ENCODE measurements at places on chromosomes 12 and 14.

DNA sequence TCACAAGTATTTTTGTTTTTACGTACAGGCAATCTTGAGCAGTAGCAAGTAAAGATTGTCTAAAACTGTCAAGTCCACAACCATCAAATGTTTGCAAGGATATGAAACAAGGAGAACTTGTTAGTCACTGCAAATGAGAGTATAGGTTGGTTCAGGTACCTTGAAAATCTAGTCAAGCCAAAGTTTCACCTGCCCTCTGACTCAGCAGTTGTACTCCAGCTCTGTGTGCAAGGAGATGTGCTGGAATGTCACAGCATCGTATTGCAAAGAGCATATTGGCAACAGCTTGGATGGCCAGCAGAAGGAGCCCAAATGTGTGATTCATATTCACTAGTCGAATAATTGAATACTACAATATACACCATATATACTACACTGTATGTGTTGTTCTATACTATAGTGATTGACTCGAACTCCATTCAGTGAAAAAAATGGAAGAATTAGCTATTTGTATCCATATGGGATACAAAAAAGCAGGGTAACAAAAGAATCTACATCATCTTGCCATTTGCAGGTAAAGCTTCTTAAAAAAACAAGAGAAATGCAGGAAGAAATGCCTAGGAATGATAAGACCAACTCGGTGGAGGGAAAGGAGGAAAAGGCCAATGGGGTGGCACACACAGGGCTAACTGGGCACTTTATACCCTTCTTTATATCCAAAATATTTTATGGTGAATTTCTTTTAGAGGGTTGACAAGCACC lies 44.0 kb downstream of the EID3 start:
- H3K4me1 ChIP-seq: no peaks in the 10 kb centered on the region
- no peak overlapping the region for H3K4me3 ChIP-seq
- no peaks in the 10 kb centered on the region for H3K27me3 ChIP-seq

GRCh38 chr12:6057700-6058099 lies 66.8 kb downstream of the VWF start:
- no peaks in the 10 kb centered on the region for H3K36me3 ChIP-seq
- no peaks in the 10 kb centered on the region for H3K27me3 ChIP-seq
- H3K4me1 ChIP-seq: peaks cover 5% of the 10 kb centered on the region
- H3K27ac ChIP-seq: no peak overlapping the region
- H3K4me3 ChIP-seq: no peak overlapping the region
- DNase-seq: no peak

DNA sequence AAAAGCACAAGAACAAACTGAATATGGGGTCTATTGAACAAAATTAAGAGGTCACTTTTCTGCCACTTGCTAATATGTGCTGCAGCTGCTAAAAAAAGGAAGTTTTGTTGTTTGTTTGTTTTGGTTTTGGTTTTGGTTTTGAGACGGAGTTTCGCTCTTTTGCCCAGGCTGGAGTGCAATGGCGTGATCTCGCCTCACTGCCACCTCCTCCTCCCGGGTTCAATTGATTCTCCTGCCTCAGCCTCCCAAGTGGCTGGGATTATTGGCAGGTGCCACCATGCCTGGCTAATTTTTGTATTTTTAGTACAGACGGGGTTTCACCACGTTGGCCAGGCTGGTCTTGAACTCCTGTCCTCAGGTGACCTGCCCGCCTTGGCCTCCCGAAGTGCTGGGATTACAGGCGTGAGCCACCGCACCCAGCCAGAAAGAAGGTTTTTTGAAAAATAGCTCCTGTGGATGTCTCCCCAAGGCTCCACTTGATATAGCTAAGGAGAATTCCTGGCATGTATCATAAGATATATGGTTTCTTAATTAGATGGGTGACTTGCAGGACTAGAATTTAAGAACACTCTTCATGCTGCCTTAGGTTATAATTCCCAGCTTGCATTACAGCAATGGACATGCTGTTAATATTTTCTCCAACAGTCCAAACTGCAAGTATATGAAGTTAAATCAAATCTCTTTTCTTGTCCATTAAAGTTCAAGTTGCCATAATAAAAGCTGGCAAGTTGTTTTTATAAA lies 237.6 kb upstream of the AMIGO2 start:
- no peaks in the 10 kb centered on the region for H3K36me3 ChIP-seq
- peak overlapping the region; percentile 63 for H3K27ac ChIP-seq
- no peaks in the 10 kb centered on the region for H3K27me3 ChIP-seq
- no peak for DNase-seq
- H3K4me1 ChIP-seq: peaks cover 48% of the 10 kb centered on the region

DNA sequence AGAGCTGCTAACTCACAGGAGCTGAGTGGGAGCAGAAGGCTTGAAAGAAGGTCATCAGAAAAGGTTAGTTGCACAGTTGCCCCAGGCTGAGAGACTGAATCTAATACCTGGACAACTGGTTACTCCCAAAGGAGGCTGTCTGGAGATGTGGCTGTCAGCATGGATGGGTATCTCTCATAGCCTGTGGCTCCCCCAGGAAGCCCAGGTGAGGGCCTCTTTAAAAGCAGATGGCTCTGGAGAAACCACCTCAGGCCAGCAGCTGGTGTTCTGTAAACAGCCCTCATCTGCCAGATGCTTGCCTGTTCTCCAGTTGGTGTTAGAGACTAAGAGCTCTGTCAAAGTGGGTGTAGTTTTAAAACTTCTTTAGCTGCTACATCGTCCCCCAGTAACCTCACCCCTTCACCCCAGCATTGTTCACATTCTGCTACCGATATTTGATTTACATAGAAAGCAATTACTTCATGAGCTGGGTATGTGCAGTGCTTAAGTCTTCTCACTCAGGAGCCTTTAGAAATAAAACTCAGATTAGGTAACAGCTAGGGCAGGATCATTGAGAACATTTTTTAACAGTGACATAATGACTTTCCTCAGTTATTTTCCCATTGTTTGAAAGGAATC lies 25.8 kb downstream of the DACT1 start:
- DNase-seq: no peak
- no peak overlapping the region for H3K27ac ChIP-seq
- H3K27me3 ChIP-seq: no peaks in the 10 kb centered on the region
- H3K4me1 ChIP-seq: peaks cover 18% of the 10 kb centered on the region

DNA sequence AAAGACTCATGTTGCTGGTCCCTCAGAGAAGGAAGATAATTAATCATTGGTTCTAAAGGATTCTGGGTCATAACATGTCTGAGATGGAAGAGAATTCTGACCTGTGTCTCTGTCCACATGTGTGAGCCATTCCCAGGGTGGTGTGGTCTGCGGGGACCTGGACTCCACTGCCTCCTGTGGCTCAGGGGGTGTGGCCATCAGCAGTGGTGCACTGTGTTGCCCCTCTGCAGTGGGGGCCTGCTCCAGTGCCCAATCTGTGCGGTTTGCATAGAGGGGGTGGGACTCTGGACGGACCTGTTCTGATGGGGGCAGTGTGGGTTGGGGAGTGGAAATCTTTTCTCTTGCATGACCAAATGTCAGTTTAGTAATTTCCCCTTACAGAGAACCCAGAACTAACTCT lies 13.5 kb downstream of the KRT85 start:
- DNase-seq: no peak
- H3K27ac ChIP-seq: no peak overlapping the region
- peaks cover 29% of the 10 kb centered on the region for H3K4me1 ChIP-seq

- H3K36me3 ChIP-seq: no peaks in the 10 kb centered on the region
- H3K4me1 ChIP-seq: no peaks in the 10 kb centered on the region
- H3K27ac ChIP-seq: no peak overlapping the region
- no peak for DNase-seq
Measured at GRCh38 chr14:47466916-47467315, 208.5 kb downstream of the MDGA2 start.

DNA sequence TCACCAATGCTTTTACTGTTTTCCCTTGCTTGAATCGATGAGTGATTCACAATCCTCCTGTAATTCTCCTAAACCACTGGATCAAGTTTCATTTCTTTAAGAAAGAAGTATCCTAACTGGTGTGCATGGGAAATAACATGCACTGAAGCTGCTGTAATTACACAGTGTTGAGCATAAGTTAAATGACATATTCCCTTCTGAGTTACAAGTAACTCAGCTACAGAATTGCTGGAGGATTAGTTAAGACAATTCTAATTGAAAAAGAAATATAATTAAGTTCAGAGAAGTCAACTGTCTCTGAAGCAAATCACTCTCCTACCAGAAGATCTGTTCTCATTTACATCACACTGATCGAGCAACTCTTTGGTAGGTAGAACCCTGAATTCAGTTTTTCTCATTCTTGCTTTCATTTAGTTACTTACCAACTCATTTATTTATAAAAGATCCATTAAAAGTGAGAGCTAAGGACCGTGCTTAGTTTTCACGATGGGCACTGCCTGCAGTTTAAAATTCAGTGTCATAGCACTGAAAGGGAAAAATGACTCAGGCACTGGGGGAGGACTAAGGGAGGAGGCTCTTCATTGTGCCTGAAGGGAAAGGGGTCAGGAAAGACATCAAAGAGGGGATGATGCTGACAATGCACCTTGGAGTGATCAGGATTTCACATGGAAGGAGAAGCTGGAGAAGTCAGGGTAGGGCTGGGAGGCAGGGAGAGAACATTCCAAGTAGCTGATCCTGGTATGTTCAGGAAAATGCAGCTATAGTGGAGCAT lies 327.2 kb downstream of the EMP1 start:
- H3K4me1 ChIP-seq: no peaks in the 10 kb centered on the region
- H3K27me3 ChIP-seq: peaks cover 15% of the 10 kb centered on the region
- no peak for DNase-seq

GRCh38 chr12:54708826-54709225 lies 60.7 kb upstream of the DCD start:
- no peak overlapping the region for H3K27ac ChIP-seq
- no peak overlapping the region for H3K4me3 ChIP-seq
- H3K36me3 ChIP-seq: no peaks in the 10 kb centered on the region
- H3K4me1 ChIP-seq: no peaks in the 10 kb centered on the region
- peaks cover 3% of the 10 kb centered on the region for H3K27me3 ChIP-seq

DNA sequence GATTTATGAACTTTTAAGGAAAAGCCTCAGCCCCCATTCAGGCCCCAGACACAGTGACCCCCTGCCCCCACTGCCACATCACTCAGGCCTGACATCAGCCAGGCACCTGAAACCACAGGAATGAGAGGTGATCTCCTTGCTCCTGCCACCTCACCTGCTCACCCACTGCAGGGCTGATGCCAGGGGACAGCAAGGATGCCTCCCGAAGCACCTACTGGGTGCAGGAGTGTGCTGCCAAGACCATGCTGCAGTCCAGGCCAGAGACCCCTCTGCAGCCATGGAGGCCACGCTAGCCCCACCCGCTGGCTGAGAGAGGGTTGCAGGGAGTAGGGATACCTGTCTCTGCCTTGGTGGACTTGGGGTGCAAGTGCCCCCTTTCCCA lies 18.6 kb upstream of the KRT7 start:
- DNase-seq: no peak
- peaks cover 9% of the 10 kb centered on the region for H3K27me3 ChIP-seq
- no peaks in the 10 kb centered on the region for H3K4me1 ChIP-seq
- no peak overlapping the region for H3K27ac ChIP-seq
- H3K4me3 ChIP-seq: no peak overlapping the region

DNA sequence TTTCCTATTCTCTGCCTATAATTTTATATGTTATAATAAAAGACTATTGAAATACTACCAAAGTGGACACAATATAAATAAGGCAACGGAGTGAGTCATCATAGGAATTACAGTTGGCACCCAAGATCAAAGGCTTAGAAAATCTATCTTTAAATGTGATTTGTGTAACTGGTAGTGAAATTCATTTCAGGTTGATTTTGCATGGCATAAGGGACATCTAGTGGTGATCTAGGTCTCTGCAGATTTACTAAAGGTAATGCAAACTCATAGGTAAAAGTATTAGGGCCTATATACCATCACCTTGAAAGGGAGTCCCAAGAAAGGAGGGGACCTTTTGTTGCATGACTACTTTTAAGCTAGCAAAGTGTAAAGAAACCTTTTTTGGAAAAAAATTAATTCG lies 527.2 kb downstream of the NRXN3 start:
- H3K4me3 ChIP-seq: no peak overlapping the region
- no peak overlapping the region for H3K27ac ChIP-seq
- no peak for DNase-seq
- H3K27me3 ChIP-seq: no peaks in the 10 kb centered on the region
- H3K4me1 ChIP-seq: no peaks in the 10 kb centered on the region
- H3K36me3 ChIP-seq: no peaks in the 10 kb centered on the region

- no peak overlapping the region for H3K27ac ChIP-seq
- peaks cover 10% of the 10 kb centered on the region for H3K4me1 ChIP-seq
- no peaks in the 10 kb centered on the region for H3K36me3 ChIP-seq
Measured at GRCh38 chr12:106594447-106594846, 11.6 kb downstream of the RFX4 start.

DNA sequence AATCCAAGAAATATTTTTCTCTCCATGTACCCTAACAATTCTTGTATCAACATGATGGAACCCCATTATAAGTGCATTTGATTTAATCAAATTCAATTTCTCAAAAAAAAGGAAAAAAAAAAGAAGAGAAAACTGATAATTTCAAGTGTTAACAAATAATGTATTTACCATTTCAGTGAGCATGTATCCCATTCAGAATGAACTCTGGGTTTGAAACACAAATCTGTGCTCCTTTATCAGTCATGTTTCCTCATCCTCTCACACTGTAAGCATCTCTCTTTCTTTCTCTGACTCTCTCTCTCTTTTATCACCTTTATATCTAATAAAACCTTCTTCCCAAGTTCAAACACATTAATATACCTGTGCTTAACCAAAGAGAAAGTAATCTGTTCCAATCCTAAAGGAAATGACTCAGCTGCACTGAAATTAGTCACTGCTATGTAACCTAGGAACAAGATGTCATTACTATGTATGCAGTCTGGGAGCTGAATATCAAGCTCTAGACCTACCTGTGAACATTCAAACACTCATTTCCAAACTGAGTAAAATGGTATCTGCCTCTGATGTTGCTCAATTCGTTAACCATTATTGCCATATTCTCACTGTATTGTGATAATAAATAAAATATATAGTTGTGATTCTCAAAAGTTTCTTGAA lies 135.0 kb upstream of the LRIG3 start:
- H3K4me3 ChIP-seq: no peak overlapping the region
- no peak overlapping the region for H3K27ac ChIP-seq
- DNase-seq: no peak
- H3K4me1 ChIP-seq: peaks cover 2% of the 10 kb centered on the region
- no peaks in the 10 kb centered on the region for H3K36me3 ChIP-seq

GRCh38 chr12:92506460-92506859 lies 196.3 kb upstream of the PLEKHG7 start:
- peak overlapping the region; percentile 97 for H3K27ac ChIP-seq
- no peak for DNase-seq
- H3K4me1 ChIP-seq: peaks cover 53% of the 10 kb centered on the region
- no peaks in the 10 kb centered on the region for H3K27me3 ChIP-seq

- H3K27ac ChIP-seq: no peak overlapping the region
- H3K27me3 ChIP-seq: no peaks in the 10 kb centered on the region
- peaks cover 15% of the 10 kb centered on the region for H3K4me1 ChIP-seq
- H3K4me3 ChIP-seq: no peak overlapping the region
Measured at GRCh38 chr12:49583366-49584094, 15.6 kb upstream of the MCRS1 start.

GRCh38 chr14:32426028-32426427 lies 96.9 kb downstream of the AKAP6 start:
- DNase-seq: no peak
- H3K27ac ChIP-seq: no peak overlapping the region
- no peaks in the 10 kb centered on the region for H3K4me1 ChIP-seq
- H3K4me3 ChIP-seq: no peak overlapping the region

- H3K27ac ChIP-seq: no peak overlapping the region
- no peaks in the 10 kb centered on the region for H3K36me3 ChIP-seq
- peaks cover 3% of the 10 kb centered on the region for H3K27me3 ChIP-seq
Measured at GRCh38 chr14:89117012-89117411, 292.6 kb downstream of the TTC8 start.

GRCh38 chr12:38053655-38054464 lies 262.7 kb upstream of the ALG10B start:
- no peak overlapping the region for H3K27ac ChIP-seq
- no peaks in the 10 kb centered on the region for H3K4me1 ChIP-seq
- peak; percentile 8 for DNase-seq
- H3K4me3 ChIP-seq: no peak overlapping the region

GRCh38 chr12:27822076-27822712 lies 42.2 kb upstream of the MANSC4 start:
- H3K27ac ChIP-seq: peak overlapping the region; percentile 75
- H3K36me3 ChIP-seq: no peaks in the 10 kb centered on the region
- H3K4me1 ChIP-seq: peaks cover 31% of the 10 kb centered on the region

Data from activated CD8-positive, alpha-beta T cell treated with anti-CD3 and anti-CD28 coated beads for 36 hours (primary cell).